CD4-positive, alpha-beta T cell treated with Interferon gamma for 1 hour (primary cell): ENCODE measurements at places on chromosomes 2 and 18.

DNA sequence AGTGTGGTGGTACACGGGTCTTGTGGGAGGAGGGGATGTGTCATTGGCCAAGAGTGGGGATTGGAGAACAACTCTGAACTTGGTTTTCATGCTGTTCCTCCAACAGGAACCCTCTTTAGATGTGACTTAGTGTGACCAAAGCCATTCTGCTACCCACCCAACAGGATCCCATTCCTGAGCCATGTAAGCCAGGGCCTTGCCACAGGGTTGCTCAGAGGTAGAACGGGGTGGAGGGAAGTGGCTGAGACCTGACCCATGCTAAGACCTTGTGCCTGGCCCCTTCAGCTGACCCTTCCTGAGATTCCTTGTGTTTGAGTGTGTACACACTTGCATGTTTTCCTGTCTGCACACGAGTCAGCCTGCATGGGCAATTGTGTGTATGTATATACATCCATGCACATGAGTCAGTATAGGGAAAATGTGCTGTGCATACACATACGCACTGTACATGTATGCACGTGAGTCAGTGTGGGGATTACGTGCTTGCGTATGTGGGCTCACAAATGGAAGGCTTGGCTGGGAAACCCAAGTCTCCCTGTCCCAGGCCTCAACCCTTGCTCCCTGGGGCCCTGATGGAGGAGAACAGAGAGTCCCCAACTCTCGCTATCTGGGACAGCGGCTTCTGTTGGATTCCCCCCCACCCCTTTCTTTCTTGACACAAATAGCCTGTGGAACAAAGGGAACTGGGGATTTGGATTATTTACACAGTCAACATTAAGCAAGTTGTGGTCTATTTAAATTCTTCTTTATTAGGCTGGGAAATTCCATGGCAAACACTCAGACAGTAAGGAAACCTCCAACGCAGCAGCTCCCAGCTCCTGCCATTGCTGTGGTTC lies 339.8 kb downstream of the DYSF start:
- DNase-seq, result no peak

DNA sequence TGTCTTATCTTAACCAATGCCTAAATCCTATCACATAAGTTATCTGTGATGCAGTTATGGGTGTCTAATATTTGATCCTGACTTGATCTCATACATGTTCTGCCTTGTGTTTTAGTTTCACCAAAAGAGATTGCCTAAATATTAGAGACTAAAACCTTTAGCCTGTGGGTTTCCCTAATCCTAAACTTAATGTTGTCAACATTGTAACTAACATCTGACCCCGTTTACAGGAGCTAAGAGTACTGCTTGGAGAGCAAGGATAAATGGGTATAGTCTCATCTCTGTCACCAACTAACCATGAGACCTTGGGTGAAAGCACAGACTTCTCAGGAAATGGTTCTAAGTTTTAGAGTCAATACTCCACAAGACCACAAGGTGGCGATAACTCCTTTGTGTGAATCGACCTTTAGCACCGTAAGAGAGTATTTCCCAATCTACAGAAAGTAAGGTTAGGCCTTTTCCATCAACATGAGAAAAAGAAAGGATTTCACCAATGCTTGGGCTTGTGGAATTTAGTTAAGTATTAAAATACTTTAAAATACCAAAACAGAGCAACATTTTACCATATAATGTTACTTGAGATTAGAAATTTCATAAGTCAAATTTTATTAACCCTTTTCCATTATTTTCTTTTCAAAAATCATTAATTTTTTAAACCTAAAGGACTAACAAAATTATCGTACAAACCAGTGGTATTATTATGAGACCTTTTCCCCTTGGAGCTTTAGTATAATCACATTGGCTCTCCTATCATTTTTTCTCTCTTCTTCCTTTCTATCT lies 60.5 kb downstream of the G6PC2 start:
- DNase-seq, result no peak

DNA sequence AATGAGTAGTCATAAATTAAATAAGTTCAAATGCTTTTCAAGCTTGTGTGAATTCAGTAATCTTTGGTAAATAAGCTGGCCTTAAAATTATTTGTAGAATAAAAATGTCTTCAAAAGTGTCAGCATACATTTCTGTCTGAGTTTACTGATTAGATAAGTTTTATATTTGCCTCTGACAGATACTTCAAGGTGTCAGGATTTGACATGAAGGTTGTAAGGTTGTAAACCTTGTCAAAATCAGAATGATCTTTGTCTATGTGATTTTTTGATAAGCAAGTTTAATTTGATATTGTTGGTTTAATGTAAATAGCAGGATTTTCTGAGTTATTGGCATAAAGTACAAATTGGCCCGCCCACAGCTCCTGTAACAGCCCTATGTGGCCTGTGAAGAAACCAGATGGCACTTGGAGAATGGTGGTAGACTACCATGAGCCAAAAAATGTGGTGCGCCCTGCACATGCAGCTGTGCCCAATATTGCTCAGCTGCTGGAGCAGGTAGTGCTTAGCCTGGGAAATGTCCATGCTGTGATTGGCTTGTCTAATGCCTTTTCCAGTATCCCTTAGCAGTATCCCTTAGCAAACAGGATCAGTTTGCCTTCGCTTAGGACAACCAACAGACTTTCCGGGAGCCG lies 188.0 kb upstream of the SPHKAP start:
- DNase-seq, result no peak

DNA sequence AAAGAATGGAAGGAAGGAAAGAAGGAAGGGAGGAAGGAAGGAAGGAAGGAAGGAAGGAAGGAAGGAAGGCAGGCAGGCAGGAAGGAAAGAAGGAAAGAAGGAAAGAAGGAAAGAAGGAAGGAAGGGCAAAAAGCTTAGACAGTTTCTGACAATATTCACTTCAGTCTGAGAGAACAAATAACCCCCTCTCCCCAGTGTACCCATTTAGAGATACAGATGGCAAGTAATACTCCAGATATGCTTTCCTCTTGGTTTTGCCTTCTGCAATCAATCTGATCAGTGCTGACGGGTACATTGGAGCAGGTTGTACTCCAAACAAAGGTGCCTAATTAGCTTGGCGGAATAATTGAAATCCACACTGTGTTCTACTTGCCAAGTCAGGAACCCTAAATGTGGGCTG lies 534.6 kb upstream of the TMEFF2 start:
- no peak for DNase-seq

DNA sequence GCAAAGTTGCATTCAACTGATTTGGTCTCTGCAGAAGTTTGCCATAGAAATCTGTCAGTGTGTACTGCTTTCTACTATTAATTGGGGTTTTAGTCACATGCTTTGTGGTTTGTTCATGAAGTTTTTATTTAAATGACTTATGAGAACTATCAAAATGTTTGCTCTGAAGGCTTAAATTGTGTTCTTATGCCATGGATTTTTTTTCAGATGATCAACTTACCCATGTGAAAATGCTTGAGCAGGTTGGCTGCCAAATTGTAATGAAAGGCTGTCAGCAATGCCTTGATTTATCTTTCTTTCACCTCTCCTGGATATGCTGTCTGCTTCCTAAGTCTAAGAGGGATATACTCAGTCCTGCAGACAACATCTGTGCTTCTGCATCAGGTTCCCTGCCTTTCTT lies 50.7 kb downstream of the FMNL2 start:
- DNase-seq, result no peak

- DNase-seq, result no peak
These were observed 268.2 kb upstream of the ID2 start for GRCh38 chr2:8413589-8414135.

DNA sequence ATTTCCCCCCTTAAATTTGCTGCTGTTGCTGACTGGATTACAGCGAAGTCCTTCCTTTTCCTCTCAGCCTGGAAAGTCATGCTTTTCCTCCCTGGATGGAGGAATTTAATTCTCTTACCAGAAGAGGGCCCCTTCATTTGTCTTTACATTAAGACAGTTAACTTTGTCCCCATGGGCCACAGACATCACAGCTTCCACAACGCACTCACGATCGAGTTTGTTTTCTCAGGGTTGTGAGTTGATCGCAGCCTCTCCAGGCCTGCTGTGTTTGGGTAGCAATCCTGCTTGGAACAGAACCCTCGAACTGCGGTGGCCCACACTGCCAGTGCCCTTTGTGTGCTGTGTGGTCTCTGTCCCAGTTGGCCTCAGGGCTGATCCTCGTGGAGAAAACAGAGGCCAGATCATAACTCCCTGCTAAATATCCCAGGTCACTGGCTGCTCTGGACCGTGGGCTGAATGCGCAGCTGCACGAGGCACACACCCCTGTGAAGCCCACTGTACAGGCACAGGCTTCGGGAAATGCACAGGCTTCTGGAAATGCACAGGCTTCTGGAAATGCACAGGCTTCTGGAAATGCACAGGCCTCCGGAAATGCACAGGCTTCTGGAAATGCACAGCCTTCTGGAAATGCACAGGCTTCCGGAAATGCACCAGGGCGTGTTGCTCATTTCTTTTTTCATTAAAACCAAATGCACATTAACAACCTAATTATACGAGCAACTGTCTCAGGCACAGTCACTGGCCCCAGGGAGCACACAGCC lies 2.2 kb upstream of the PDIA6 start:
- DNase-seq, result no peak

DNA sequence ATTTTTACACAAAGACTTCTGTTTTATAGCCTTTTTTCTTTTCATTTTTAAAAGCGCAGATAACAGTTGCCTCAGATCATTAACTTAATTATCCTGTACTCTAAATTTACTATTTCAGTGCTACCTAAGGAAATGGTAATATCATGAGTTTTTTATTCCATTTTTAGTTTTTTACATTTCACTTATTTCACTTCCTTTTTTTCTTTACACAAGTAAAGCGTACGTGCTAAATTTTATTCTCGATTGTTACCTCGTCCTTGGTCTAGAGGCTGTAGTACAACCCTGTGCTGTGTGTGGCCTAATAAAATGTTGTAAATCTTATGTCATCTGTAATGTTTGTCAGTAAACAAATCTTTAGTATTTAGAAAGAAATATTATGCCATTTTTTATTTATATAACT lies 49.2 kb downstream of the CRIM1 start:
- DNase-seq, result no peak

GRCh38 chr2:109102588-109103233 lies 26.3 kb upstream of the SH3RF3 start:
- no peak for DNase-seq

DNA sequence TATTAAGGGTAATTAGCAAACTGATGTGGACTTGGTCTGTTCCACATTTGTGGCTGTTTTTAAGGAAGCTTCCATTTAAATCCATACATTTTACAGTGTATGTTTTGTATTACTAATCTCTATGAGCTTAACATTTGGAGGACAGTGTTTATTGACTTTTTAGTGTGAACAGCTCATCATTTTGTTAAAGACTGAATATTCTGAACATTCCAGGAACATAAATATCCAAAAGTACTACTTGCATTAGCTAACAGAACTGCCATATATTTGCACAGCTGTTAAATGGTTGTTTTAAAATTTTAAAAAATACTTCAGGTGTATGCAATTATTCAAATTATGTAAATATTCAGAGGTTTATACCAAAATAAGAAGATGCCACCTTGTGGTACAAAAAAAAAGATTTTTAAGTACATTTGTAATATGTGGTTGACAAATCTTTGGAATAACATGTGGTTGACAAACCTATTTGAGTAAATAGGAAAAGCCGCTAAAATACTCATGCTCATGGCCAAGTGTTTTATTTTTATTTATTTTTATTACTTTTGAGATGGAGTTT lies 439.7 kb upstream of the FANCL start:
- DNase-seq, result no peak

- DNase-seq, result no peak
These were observed 164.1 kb downstream of the TMEM247 start for GRCh38 chr2:46643493-46643892.
